NCI-H748 treated with DMSO at 0.1 percent for 48 hours (cell line): ENCODE measurements at places on chromosomes 16 and 17.
A peak's percentile ranks its signal among the peaks of the same experiment; 100 is the strongest.

- no peak for DNase-seq
Measured at GRCh38 chr17:52395308-52395707, 236.8 kb upstream of the CA10 start.

- no peak for DNase-seq
Measured at GRCh38 chr16:10069374-10069773, 112.9 kb downstream of the GRIN2A start.

DNA sequence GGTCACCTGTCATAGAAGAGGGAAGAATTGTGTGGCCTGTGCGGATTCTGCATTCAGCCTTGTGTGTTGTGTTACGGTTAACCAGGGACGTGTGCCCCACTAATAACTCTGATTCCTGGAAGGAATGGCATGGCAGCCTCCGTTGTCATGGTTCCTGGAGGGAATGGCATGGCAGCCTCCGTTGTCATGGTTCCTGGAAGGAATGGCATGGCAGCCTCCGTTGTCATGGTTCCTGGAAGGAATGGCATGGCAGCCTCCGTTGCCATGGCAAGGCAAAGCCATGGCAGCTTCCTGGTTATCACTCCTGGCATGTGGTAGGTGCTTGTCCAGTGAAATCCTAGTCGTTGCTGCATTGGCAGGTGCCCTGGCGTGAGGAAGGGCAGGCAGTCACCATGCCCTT is 8.9 kb downstream of the SPG7 start:
- no peak for DNase-seq

GRCh38 chr16:81838794-81839193 is 59.7 kb downstream of the PLCG2 start:
- DNase-seq, result no peak

- DNase-seq, result no peak
Measured at GRCh38 chr16:3987231-3987630, 106.7 kb upstream of the CREBBP start.

- DNase-seq, result no peak
Measured at GRCh38 chr16:65153365-65154105, 31.7 kb upstream of the CDH11 start.

DNA sequence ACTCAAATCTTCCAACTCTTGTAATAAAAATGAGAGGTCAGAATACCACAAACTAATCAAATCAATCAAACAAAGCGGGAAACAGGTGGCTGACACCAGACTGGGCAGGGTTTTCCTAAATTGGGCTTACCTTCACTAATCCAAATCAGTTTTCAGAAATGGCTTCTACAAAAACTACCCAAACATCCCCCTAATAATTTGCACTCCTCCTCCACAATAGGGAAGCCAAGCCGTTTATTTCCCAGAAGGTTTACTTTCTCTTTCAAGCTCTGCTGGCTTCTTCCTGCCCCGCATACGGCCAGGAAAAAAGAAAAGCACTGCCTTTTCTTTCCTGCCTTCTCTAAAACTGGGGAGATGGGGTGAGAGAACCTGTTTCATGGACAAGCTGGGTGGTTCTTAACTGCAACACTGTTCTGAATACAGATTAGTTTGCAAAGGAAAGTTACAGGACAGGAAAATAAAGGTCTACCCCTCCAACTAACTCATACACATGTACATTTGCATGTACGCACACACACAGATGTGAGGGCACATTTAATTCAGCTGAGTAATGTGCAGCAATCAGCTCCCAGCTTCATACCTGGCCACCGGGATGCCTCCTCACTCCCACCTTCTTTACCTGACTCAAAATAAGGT is 9.2 kb downstream of the STAT3 start:
- no peak for DNase-seq

GRCh38 chr17:10019941-10020451 is 114.9 kb upstream of the RCVRN start:
- no peak for DNase-seq

DNA sequence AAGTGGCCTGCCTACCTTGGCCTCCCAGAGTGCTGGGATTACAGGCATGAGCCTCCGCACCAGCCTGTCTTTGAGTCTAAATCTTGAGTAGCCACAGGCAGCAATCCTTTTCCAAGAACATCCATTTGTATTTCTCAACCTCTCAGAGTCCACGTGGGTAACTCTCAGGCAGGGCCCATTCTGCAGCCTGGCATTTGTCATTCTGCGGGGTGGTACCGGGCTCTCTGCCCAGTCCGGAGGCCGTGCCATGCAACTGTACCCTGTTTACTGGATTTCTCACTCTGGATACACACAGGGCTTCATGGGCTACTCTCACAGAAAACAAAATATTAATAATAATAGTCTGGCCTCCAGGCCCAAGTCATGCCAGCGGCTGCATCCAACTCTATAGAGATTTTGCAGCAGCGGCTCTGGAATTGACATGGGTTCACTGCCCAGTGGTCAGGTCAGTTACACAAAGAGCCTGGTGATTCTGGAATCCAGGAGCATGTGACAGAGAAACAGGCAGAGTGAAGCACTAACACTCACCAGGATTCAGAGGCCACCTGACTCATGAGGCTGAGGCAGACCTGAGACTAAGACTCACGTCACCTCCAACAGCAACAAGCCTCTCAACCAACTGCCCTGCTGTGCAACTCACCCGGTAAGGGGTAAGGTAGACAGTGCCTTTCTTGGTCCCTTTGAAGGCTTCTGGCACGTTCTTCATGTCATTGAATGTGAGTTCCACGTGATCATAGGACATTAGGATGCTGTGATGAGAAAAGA is 4.0 kb downstream of the WBP2 start:
- no peak for DNase-seq

GRCh38 chr17:3574231-3574630 is 16.6 kb upstream of the TRPV3 start:
- DNase-seq, result no peak

- DNase-seq, result no peak
Measured at GRCh38 chr17:45868276-45868675, 23.6 kb downstream of the SPPL2C start.

DNA sequence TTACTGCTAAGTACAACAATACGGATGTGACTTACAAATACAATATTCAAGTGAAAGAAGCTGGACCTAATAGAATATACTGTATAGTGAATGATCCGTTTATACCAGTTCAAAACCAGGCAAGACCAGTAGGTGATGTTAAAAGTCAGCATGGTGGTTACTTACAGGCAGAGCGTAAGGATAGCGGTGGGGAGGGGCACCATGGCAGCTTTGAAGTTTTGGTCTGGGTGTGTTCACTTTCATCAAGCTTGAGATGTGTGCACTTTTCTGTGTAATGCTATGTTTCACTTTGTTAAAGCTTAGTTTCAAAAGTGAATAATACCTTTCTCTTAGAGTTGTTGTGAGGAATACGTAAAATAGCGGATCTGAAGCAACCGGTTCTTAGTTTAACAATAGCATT is 16.5 kb upstream of the SLC35G3 start:
- no peak for DNase-seq

GRCh38 chr16:88355389-88356123 is 27.2 kb upstream of the ZNF469 start:
- no peak for DNase-seq

DNA sequence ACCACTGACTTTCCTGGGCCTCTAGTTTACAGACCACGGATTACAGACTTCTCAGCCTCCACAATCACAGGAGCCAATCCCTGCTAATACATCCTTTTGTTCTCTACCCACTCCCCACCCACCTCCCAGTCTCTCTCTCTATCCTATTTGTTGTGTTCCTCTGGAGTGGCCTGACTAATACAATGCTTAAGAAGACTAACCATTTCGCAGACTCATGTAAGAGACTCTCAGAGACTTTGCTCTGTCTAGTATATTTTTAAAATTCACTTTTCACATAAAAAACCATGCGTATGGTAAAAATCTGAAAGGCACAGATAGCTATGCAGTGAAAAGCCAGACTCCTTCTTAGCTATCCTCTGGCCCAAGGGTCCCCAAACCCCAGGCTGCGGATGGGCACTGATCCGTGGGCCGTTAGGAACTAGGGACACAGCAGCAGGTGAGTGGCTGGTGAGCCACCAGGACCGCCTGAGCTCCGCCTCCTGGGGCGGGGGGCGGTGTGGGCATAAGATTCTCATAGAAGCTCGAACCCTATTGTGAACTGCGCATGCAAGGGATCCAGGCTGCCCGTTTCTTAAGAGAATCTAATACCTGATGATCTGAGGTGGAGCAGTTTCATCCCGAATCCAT is 7.6 kb downstream of the PIK3R6 start:
- no peak for DNase-seq

- no peak for DNase-seq
Measured at GRCh38 chr16:68397710-68398201, 50.6 kb downstream of the SMPD3 start.

DNA sequence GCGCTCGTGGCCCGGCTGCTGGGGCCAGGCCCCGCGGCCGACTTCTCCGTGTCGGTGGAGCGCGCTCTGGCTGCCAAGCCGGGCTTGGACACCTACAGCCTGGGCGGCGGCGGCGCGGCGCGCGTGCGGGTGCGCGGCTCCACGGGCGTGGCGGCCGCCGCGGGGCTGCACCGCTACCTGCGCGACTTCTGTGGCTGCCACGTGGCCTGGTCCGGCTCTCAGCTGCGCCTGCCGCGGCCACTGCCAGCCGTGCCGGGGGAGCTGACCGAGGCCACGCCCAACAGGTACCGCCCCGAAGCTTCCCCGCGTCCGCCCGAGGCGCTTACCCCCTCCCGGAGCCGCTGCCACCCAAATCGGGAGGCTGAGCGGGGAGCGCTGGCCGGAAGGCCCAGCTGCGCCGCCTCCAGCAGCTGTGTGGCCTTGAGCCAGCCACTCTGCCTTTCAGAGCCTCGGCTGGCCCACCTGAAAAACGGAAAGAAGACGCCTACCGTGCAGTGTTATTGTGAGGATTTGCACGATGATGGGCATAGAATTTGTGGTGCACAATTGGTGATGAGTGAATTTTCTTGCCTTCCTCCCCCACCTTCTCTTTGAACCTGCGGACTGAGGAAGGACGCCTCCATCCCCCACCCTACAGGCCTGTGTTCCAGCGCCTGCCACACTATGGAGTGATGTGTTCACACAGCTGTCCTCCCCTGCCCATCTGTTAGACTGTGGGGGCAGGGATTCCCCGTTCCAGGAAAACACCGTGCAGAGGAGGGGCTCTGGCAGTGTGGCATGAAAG is 523 bp downstream of the NAGLU start:
- peak; percentile 61 for DNase-seq

- peak; percentile 56 for DNase-seq
Measured at GRCh38 chr16:11257131-11257938, 1.3 kb upstream of the SOCS1 start.

DNA sequence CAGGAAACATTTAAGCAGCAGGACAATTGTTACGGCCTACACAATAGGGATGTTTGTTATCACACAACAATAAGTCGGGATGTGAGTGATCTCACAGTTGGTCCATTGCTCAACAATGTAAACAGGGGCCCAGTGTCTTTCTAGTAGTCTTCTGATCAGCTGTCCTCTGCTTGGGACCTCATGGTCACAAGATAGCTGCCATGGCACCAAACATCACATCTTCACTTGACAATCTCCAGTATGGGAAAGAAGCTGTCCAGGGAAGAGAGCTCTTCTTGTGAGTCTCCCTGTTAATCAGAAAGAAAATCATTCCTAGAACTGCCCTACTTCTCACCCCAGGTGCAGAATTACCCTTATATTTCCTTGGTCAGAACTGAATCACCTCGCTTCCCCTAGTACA is 6.3 kb upstream of the GPRC5B start:
- DNase-seq, result no peak

DNA sequence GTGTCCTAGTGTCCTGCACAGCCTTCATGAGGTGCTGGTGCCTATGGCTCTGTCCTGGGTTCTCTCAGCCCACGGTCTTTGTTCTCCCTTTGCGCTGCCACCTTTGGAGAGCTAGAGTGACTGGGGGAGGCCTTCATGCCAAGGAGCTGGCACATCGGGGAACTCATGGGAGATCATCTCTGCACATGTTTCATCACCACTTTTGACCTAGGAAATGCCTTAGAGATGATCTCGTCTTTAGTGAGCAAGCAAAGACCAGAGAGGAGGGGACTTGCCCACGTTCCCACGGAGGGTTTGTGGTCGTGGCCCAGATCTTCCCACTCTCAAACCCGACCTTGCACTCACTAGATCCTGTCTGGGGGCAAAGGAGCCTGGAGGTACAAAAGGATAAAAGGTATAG is 23.5 kb downstream of the TBX4 start:
- DNase-seq, result no peak

DNA sequence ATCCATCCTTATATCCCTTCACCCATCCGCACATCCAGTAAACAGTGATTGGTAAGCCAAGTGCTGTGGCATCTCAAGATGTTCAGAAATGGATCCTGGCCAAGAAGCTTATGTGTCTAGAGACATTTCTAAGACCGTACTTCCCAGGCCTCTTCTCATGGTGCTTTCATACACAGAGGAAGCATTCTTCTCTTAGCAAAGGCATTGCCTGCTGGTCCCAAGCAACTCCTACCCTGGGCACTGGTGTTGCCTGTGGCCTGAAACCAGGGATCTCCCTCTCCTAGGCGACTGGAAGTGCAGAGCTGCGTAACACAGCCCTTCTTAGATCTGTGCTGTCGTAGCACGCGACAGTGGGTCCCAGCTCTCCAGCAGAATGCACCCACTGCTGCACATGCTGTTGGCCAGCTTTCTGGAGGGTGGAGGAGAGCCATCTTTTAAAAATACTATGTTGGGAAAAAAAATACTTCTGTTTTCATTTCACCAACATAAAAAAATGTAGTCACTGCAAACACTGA is 182.9 kb downstream of the CCDC182 start:
- no peak for DNase-seq

DNA sequence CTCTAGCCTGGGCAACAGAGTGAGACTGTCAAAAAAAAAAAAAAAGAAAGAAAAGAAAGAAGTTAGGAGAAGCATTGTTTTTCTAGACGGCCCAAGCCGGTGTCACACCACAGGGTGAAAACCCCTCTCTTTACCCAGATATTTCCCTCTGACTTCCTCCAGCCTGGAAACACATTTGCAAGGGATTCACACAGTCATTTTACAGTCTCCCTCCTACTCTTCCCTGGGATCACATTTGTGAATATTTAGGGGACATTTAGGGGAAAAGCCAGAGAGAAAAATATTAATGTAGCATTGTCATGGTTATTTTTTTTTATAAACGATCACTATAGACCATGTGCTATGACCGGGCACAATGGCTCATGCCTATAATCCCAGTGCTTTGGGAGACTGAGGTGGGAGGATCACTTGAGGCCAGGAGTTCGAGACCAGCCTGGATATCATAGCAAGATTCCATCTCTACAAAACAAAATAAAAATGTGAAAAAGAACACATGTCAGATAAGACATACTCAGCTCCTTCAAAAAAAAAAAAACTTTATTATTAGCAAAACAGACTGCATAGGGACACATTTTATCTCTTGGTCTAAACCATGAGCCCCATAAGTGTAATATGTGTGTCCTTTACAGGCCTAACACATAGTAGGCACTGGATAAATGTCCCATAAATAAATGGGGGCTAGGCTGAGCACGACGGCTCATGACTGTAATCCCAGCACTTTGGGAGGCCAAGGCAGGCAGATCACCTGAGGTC is 10.9 kb upstream of the SDR42E2 start:
- no peak for DNase-seq

DNA sequence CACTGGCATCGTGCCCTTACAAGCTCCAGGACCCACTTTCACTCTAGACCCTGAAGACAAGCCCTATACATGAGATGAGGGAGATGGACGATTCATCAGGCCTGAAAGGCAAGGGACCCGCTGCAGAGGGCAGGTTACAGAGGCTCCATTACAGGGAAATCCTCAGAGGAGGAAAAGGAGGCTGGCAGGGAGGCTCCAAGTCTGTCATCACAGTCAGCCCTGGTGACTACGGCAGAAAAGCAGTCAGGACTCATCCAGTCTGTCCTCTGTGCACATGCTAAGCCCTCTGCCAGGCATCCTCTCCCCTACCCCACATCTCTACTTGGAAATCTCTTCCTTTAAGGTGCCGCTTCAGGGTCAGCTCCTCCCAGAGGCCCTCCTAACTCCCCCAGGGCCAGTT is 197.7 kb upstream of the CDH5 start:
- DNase-seq, result no peak
